ENCODE measurements at places on chromosomes 7 and 10.

- peak; percentile 22 for DNase-seq
Measured at GRCh38 chr7:135168001-135168400, 2.5 kb downstream of the CYREN start.

GRCh38 chr7:122136078-122136477, 8.0 kb downstream of the AASS start:
- no peak for DNase-seq

DNA sequence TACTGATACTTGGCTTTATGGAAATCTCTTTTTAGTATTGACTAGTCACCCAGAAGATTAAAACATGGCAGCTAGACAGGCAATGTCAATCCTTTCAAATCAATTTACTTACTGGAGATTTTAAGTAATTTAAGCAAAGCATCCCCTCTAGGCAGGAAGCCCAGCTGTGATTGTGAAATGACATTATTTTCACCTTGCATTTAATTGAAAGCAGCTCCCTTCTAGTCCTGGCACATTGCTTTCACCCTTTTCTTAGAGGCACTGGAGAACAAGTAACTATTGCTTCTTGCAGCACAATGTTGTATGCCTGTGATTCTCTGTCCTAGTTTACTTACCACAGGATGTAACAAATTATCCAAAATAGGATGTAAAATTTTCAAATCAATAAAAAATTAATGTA, 13.3 kb downstream of the ST7 start:
- no peak for DNase-seq

DNA sequence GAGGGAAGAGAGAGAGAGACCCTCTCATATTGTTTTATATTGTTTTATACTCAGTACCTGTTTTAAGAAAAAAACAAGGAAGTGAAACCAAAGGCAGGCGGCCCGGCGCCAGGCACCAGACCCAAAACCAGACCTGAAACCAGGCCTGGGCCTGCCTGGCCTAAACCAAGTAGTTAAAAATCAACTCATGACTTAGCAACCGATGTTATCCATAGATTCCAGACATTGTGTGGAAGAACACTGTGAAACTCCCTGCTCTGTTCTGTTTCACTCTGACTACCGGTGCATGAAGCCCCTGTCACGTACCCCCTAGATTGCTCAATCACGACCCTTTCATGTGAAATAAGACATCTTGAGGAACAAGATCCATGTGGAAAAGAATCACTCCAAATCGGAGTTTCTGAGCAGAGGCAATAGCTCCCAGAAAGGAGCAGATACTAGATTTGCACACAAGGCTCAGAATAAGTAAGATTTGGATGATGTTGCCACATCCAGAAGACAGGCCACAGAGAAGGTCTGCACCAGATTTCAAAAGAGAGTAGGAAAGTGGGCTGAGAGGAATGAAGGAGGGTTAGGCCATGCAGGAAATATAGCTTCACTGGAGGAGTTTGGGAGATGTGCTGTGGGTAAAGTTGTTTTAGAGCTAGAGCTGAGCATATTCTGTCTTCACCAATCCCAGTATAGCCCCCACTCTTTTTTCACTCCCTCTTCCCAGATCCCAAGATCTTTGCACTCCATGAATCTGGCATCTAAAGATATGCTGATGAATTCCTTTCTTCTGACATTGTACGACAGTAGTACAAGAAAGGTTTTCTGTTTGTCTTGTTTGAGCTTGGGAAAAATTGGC, 8.8 kb upstream of the ZNF248 start:
- no peak for DNase-seq

DNA sequence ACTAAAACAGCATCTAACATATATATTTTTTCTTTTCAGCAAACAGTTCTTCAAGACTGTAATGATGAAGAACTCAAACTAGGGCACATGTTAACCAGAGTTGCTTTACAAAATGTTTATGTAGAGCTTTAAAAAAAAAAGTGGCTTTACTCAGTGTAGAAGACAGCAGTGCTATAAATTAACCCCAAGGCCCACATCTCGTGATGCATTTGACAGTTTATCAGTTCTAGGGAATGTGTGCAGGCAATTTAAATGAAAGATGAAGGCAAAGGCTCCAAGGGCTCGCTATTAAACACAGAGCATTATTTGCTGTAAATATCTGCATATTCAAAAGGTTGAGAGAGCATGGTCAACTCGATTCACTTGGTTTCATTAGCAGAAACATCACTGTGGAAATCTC, 558.1 kb downstream of the MAGI2 start:
- no peak for DNase-seq

DNA sequence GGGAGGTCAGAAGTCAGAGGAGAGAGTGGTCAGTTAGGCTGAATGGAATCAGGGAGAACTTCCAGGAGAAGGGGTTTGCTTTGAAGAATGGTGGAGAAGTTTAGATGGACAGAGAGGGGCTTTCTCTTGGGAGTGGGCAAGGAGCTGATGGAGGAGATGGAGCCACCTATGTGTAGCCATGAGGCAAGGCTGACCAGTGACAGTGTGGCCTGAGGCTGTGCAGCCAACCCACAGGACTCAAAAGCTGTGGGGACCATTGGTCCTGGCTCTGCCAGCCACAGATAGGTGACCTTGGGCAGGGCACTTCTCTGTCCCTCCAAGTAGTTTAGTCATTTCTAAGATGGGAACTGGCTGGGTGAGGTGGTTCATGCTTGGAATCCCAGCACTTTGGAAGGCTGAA, 18.7 kb downstream of the NEURL1 start:
- DNase-seq = no peak

DNA sequence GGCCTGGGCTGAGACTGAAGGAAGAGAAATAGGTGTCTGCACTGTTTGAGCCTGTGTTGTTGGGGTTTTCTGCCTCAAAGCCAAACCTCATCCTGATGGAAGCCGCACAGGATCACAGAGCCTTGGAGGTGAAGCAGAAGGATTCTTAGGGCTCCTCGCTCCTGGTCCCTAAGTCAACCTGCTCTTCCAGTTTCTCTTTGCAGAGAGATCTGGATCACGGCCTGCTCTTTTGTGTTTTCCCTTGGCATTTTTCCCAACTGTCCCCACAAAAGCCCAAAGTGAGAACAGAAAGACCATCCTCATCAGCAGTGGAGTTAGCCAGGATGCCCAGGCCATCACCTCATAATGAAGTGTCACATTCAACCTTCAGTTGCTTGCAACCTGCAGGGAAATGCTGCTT, 20.3 kb upstream of the PPIA start:
- no peak for DNase-seq

DNA sequence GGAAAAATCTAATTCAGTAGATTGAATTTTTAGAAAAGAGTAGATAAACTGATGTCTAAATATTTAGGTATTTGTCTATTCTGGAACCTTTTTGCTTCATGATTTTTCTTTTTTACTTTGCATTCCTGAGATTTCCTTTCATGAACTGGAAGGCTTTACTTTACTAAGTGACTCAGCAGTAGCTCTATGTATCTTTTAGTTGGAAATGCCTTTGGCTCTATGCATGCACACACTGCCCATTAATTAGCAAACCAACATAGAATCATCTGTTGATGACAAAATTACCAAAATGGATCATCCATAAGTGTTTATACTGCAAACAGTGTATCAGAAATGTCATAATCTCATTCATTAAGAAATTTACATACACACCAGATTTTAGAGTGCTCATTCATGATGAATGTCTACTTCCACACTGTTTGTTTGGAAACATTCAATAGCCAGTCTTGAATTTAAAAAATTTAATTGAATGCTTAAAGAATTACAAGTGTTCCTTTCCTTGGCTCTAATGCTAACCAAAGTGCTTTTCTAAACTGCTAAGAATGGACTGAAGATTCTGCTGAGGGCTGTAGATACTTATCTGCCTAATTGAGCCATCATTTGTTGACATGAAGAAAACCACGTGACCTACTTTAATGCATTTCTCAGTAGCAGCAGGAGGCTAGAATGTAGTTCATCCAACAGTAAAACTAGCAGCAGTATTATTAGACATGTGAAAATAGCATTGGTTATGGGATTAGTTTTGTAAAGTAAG, 282.0 kb downstream of the ADK start:
- DNase-seq = no peak

- DNase-seq = no peak
Measured at GRCh38 chr7:80047032-80047431, 87.6 kb upstream of the GNAI1 start.

- no peak for DNase-seq
Measured at GRCh38 chr7:32947420-32947983, 9.7 kb upstream of the FKBP9 start.

DNA sequence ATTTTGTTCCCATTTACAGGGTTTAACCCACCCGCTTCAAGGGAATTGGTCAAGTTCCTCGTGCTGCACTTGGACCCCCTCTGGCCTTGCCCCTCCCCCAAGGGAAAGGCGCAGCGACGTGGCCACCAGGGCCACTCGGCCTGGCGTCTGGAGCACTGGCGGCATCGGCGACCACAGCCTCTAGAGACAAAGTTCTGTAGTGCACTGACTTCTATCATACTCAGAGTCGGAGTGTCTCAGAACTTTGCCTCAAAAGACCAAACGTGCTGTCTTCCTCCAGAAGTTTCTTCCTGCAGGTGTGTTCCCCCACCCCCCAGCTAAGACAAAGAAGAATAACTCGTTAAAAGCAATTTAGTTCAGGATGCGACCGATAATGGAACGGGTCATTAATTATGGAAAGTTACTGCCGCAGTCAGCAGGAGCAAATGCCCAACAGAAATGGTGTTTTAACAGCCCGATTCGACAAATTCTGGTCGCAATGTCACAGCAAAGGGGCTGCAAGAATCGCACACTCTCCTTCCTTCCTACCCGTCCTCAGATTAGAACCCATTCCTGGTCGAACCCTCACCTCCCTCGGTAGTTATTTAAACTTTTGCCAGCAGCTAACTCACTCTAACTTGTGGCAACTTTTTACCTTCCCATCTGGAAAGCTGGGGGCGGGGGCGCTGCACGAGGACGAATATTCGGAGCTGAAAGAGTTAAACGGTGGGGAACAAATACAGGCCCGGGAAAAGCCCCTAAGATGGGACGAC, 202.1 kb upstream of the NFE2L3 start:
- DNase-seq = no peak

DNA sequence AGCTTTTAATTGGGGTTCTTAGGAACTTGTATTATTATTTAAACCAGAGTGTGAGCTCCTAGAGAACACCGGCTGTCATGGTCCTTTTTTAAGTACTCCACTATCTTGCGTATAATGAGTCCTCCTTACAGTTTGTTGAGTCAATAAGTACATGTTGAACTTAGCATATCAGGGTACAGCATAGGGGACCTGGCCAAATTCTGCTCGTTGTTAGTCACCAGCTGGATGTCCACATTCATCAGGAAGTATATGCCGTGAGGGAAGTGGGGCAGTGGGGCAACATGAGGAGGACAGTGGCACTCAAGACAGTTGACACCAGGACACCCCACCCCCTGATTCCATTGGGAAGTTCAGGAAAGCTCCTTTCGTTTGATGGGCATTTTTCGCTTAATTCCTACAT, 16.6 kb downstream of the RPP30 start:
- no peak for DNase-seq

DNA sequence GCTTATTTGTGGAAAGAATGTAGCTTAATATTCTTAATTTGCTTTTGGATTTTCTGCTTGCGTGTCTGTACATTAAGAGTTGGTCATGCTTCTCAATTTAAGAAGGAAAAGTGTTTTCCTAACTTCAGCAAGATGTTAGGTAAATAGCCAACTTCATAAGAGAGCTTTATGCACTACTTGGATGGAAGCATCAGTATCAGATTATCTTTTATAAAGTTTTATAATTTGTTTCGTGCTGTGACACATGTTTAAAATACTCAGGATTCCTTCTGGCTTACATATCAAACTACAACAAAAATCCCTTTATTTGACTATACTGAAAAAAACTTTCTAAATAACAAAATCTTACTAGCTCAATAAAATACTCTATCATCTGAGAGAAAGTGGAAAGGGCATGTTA, 34.8 kb upstream of the AGR2 start:
- DNase-seq = no peak

GRCh38 chr10:78831461-78831860, 237.3 kb upstream of the ZMIZ1 start:
- no peak for DNase-seq

DNA sequence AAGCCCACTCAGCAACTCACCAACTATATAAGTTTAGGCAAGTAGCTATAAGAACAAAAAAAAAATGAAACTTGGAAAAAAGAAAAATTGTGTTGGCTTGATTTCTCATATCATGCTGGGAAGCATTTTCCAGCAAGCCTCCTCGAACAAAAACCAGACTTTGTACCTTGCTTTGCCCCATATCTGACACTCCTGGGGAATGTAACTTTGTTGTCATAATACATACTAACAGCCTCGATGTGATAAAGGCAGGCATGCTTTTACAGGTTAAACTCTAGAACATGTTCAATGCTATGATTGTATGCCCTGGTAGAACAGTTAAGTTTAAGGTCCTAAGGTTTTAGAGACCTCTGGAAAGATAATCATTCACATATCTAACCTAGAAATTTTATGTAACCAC, 11.6 kb downstream of the CFAP43 start:
- no peak for DNase-seq

DNA sequence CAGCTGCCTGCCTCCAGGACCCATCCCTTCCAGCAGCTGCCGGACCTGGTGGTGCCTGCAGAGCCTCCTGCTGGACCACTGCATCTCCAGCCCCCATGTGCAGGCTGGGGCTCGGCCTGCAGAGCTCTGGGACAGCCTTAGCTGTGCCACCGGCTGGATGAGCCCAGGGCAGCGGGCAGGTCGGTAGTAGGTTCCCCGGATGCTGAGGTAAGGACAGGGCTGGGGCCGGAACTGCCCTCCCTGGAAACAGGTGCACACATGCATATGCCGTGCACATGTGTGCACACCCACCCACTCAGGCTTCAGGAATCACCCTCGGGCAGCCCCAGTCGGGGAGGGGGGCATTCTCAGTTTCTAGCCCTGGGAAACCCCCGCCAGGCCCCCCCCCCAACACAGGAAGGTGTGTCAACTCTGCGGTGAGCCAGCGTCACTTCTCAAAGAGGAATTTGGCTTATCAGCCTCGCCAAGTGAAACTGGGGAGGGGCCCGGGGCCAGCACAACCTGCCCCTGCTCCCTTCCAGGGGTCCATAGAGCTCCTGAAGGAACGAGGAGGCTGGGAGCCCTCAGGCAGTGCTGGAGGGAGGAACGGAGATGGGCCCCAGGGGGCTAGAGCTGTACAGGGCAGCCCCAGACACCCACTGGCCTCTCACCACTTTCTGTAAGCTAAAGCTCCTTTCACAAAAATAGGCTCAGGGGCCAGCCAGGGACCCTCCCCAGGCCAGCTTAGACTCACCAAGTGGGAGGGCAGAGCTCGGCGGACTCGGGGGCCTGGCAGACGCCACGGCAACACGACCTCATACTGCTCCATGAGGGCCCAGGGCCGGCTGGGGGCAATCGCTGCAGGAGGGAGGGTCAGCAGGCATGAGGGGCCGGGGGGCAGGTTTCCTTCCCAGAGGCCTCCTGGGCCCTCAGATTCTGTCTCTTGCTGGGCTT, 1.7 kb downstream of the ADAM8 start:
- DNase-seq = peak; percentile 81

- no peak for DNase-seq
Measured at GRCh38 chr10:71840958-71841335, 10.1 kb downstream of the PSAP start.

Measured in activated CD4-positive, alpha-beta T cell treated with anti-CD3 and anti-CD28 coated beads, Interleukin-2, amount 50 U/mL, for 1 hour (primary cell).